ENCODE measurements at places on chromosomes 7 and 10.

GRCh38 chr7:152543799-152544198, 108.0 kb upstream of the KMT2C start:
- no peaks in the 10 kb centered on the region for H3K27me3 ChIP-seq
- H3K36me3 ChIP-seq = no peaks in the 10 kb centered on the region
- H3K4me3 ChIP-seq = no peak overlapping the region
- peak; percentile 52 for DNase-seq

- peaks cover 10% of the 10 kb centered on the region for H3K4me1 ChIP-seq
- H3K27me3 ChIP-seq = no peaks in the 10 kb centered on the region
Observed at GRCh38 chr7:36626111-36626510, 98.2 kb downstream of the AOAH start.

DNA sequence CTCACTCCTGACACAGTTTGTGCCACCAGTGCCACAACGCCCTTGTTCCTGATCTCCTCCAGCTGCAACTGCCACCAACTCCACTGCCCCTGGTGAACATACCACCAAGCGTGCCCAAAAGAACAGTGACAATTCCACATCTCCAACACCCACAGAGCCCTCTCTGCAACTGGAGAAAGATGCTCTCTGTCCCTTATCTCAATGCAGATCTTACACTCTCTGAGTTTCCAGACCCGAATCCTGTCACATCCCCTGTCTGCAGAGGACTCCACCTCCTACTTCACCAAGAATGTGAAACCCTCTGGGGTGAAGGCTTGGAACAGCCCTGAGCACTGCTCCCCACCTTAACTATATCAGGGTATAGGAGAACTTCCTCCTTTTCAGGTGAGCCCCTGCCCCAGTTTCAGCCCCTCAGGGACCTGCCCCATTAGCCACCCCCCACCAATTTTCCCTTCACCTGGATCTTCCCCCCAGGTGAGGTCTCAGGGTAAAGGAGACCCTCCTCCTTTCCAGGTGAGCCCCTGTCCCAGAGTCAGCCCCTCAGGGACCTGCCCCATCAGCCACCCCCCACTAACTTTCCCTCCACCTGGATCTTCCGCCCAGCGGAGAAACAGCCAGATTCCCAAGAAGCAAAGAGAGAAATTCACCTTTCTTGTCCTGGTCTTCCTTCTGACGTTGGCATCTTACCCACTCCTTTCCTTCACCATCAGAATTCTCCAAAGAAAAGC, 55.0 kb downstream of the CPXM2 start:
- H3K4me1 ChIP-seq = no peaks in the 10 kb centered on the region
- H3K4me3 ChIP-seq = no peak overlapping the region
- H3K36me3 ChIP-seq = no peaks in the 10 kb centered on the region
- no peaks in the 10 kb centered on the region for H3K27me3 ChIP-seq

DNA sequence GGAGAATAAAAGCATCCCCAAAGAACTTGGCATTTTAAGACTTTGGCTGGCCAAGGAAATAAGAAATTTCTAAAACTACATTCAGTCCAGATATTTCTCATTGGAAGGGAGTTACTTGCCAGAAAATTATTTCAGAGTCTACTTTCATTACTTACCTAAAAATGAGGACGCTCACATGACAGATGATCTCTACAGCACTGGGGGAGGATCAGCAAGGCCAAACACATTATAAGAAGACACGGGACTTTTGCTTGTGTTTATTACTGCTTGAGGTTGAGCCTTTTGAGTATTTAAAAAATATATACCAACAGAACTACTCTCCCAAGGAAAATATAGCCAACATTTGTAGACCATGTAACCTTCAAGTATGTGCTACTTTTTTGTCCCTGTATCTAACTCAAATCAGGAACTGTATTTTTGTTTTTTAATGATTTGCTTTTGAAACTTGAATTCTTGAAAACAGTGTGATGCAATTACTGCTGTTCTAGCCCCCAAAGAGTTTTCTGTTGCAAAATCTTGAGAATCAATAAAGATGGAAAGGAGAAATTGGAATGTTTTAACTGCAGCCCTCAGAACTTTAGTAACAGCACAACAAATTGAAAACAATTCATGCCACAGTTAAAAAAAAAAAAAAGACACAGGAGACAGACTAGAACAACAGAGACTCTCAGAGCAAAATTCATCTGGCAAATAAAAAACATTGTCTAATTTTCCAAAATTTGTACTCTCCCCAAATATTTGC, 128.1 kb downstream of the ZNF438 start:
- H3K4me1 ChIP-seq = peaks cover 10% of the 10 kb centered on the region
- no peaks in the 10 kb centered on the region for H3K27me3 ChIP-seq

DNA sequence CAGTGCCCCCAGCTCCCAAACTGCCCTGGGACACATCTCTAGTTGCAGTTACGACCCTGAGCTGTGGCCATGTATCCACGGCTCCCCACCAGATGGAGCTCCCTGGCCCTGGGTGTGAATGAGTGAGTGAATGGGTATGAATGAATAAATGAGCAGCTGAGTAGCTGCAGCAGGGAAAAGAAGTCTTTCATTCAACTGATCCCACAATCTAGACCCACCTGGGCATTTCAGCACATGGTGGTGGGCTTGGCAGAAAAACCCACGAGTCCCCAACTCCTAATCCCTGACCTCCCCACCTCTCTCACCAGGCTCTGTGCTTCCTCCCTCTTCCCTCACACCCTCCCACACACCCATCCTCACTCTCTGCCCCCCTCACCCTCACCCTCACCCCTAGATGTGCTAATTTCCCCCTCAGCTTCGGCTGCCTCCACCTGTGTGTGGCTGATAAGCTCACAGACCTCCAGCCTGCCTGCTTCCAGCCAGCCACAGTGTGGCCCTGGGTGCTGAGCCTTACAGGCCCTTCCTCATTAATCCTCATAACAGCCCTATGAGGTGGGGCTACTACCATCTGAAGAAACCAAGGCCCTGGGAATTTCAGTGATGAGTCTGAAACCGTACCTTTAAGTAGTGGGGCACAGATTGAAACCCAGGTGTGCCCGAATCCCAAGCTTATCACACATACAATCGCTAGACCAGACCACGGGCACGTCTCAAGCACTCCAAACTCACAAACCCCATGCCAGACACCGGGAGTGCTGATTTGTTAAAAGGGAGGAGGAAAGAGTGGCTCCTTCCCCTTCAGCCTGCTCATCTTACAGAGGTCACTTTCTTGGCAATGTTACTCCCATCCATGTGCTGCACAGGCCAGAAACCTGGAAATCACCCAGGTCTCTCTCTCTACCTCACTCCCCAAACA, 2.2 kb upstream of the ATP6V1F start:
- peaks cover 23% of the 10 kb centered on the region for H3K4me1 ChIP-seq
- H3K4me3 ChIP-seq = no peak overlapping the region
- H3K36me3 ChIP-seq = no peaks in the 10 kb centered on the region
- DNase-seq = no peak

- no peak for DNase-seq
- no peak overlapping the region for H3K4me3 ChIP-seq
- H3K27ac ChIP-seq = no peak overlapping the region
- no peaks in the 10 kb centered on the region for H3K4me1 ChIP-seq
Observed at GRCh38 chr7:69032848-69033247, 565.4 kb upstream of the AUTS2 start.

All from testis (tissue), 5 donors.